ENCODE measurements at places on chromosomes 12 and 14.

DNA sequence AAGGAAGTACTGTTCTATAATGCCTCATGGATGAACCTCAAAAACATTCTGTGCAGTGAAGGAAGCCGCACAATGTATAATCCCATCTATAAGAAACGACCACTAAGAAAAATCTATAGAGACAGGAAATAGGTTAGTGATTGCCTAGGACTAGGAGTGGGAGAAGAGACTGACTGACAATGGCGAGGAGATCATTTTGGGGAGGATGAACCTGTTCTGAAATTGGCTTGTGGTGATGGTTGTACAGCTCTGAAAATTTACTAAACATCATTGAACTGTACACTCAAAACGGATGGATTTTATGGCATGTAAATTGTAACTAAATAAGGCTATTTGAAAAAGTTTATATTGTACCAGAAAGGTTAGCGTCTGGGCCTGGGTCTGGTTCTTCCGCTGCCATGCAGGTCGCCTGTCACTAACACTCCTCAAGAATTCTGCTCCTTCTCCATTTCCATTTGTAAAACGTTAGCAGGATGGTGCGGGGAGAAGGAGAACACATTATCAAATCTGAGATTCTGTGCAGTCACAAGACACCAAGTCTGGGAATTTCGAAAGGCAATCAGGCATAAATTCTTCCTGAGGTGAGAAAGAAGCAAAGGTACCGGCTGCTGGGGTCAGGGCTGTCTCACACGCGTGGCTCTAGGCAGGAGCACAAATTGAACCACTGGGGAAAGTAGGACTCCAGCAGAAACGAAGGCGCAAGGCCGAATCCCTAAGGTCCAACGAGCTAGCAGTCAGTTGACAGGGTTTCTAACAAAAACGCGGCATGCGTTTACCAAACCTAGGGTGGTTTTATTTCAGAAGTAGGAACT, 845 bp upstream of the COCH start:
- DNase-seq, result no peak

DNA sequence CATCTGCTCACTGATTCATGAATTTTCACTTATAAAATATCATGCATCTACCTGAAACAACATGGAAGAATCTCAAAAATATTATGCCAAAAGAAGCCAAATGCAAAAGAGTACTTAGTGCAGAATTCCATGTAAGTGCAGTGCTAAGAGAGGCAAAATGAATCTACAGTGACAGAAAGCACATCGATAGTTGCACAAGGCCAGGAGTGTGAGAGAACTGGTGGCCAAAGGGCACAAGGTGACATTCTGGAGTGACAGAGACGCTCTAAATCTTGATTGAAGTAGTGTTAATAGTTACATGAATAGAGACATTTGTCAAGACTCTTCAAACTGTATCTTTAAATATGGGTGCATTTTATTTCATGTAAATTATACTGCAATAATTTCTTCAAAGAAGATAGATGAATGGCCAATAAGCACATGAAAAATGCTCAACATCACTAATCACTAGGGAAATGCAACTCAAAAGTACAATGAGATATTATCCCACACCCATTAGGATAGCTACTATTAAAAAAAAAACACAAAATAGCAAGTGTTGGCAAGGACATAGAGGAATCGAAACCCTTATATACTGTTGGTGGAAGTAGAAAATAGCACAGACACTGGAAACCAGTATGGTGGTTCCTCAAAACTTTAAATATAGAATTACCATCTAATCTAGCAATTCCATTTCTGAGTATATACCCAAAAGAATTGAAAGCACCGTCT, 71.7 kb upstream of the KICS2 start:
- no peak for DNase-seq

- DNase-seq, result peak; percentile 6
Observed at GRCh38 chr12:39723831-39724230, 104.2 kb upstream of the ABCD2 start.

DNA sequence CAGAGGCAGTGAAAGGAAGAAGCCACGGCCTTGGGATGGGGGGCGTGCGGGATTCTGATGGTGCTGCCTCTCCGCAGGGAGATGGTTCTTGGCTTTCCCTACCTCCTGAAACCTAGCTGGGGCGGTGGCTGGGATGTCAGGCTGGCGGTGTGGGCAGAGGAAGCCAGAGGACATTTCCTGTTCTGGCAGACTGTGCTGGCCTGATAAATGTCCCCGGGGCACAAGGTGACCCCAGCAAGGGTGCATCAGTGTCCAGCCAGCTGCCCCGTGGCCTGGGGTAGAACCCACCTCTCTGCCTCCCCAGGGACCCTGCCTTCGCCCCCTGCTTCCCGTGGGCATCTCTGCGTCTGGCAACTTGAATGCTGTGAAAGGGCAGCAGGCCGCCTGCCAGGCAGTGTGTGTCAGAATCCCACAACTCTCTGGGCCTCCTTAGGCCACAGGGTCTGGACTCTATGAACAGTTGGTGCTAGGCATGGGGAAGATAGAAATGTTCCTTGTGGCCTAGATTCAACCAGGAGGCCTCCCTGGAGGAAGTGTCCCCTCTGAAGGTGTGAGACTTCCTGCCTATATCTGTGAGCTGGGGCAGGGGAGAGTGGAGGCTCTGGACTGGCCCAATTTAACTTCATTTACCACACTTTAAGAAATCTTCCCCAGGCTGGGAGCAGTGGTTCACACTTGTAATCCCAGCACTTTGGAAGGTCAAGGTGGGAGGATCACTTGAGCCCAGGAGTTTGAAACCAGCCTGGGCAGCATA, 4.9 kb downstream of the SH2B3 start:
- no peak for DNase-seq

GRCh38 chr14:23301288-23301968, 1.2 kb downstream of the PPP1R3E start:
- DNase-seq, result peak; percentile 98

GRCh38 chr12:131900397-131900796, 6.0 kb downstream of the ULK1 start:
- no peak for DNase-seq

DNA sequence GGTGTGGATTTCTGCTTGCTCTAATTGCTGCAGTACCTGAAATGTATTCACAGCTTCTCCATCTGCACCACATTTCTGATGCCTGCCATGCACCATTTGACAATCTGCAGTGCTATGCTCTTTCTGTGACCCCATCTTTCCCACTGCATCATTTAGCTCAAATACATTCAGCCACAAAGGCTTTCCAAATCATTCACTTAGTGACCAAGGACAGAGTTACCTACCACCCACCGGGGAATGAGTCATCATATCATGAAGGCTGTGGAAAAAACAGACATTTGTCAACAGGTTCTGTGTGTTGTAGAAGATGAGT, 465.5 kb upstream of the ATP2B1 start:
- DNase-seq, result no peak

DNA sequence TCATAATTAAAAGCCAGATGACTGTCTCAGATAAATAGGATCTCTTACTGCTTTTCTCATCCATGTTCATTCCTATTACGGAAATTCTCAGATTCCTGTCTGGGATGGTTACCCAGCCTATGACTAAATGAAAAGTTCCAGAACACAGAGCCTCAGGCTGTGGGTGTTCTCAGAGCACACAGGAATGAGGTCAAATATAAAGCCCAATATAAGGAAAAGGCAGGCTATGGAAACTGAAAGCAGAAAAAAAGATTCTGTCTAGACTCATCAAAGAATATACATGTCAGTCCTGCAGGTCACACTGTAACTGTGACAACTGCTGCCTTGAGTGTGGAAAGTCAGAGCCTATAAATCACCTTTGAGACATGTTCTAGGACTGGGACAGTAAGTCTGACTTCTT, 64.3 kb downstream of the DCAF5 start:
- DNase-seq, result peak; percentile 30

GRCh38 chr12:14845350-14845750, 2.0 kb upstream of the ART4 start:
- DNase-seq, result peak; percentile 61

DNA sequence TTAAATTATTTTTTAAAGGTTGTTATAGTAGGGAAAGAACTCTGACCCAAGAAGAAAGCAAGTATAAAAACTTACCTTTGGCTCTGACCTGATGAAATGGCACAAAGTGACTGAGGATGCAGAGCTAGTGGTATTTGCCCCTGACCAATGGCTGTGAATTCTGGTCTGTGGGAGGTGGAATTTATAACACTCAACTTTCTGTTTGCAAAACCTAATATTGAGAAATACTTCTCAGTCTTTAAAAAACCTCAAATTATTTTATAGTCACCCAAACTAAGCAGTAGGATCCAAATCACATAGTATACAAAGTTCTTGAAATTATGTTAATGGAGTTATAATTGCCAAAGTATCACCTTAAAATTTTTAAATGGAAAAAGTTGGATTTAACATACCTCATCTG, at the start of gene EPYC:
TSS of gene EPYC (minus strand) at position 101 of the 400 bp plus-strand sequence. CDS start 2,407 bp downstream, outside the sequence.
- no peak for DNase-seq

DNA sequence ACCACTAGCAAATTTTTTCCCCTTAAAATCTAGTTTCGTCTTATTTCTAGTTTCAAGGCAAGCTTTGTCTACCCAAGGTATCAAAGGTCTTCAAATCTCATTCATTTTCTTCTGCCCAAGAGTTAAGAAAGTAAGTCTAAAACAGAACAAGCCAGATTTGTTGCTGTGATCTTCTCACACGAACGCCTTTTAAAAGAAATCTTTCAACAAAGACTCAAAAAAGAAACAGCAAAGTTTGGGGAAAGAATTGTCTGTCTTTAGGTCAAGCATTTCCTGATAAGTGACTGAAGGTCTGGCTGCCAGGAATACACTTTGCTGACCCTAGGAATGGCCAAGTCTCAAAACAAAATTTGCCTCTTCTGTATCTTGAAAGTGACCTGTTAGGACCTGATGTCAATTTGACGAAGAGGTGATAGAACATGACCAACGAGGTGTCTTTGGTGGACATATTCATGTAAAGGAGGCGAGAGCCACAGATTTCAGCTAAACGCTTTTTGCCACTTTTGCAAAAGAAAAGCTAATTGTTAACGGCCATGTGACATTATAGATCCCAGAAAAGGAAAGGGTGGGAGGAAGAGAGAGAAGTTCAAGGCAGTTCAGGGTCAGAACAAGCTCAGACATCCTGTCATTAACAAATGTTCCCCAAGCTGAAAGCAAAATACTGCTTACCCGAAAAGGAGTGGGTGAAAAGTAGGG, 1.7 kb downstream of the CDK17 start:
- peak; percentile 63 for DNase-seq

- peak; percentile 3 for DNase-seq
Observed at GRCh38 chr14:59632381-59632780, 55.8 kb upstream of the CCDC175 start.

GRCh38 chr12:7571257-7571656, 67.7 kb upstream of the CD163 start:
- no peak for DNase-seq

- peak; percentile 98 for DNase-seq
Observed at GRCh38 chr12:115341442-115341841, 657.5 kb upstream of the TBX3 start.

- no peak for DNase-seq
Observed at GRCh38 chr14:55454264-55455002, 14.0 kb upstream of the TBPL2 start.

GRCh38 chr14:69684461-69685217, 73.2 kb downstream of the SUSD6 start:
- no peak for DNase-seq

DNA sequence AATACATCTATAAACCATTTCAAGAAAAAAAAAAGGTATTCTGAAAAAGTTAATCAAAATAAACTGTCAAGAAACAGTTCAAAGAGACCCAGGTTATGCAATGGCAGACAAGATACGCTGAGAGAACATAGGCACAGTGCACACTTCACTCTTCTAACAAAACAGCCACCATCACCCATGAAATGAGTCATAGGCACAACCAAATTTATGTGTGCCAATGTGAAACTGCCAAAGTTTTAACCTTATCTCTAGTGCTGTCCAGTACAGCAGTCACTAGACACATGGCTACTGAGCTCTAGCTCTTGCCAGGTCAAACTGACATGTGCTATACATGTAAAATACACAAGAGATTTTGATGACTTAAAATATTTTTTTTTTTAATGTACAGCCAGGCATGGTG, 1.4 kb downstream of the CEP128 start:
- DNase-seq, result no peak

DNA sequence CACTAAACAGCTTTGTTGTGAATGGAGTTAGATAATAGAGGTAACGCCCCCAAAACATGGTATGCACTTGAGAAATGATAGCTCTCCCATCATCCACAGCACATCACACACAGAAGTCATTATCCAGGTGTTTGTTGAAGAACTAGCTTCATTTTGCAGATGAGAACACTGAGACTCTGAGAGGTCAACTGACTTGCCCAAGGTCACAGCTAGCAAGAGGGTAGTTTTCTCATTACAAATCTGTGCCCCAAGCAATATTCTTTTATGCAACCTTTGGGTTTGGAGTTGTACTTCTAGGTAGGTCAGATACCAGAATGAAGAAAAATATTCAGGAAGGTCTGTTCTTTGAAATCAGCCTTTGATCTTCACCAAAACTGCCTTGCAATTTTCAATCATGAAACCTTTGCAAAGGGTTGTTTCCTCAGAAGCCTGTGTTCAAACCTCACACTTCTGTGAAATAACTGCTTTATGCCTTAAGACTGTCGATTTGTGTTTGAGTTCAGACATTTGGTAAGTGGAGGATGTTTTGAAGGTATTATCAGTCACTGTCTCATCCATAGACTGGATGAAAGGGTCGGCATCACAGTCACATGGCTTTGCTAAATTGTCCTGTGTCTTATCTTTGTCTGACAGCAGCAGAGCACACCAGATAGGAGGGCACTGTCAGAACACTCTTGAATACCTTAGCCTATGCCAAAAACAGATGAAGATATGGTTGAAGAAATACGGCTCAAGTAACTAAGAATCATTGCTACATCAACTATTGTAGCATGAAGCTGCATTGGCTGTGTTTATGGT, 233.2 kb upstream of the BTG1 start:
- no peak for DNase-seq

GRCh38 chr12:21884936-21885335, 56.3 kb downstream of the ABCC9 start:
- DNase-seq, result no peak

DNA sequence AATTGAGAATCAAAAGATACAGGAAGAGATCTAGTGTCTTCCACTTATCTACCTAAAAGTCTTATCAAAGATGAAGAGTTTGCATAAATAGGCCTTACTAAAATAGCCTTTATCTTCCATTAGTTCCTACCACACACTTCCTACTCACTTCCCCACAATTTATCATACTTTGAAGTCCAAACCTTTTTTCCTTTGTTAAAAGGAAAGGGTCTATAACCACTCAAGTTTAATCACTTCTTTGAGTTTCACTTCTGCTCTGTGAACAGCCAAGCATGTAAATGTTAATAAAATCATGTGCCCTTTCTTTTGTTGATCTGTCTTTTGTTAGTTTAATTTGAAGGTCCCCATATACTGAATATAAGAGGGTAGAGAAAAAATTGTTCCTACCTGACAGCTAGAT, 114.5 kb downstream of the PHLDA1 start:
- no peak for DNase-seq

GRCh38 chr12:44649693-44650092, 226.4 kb downstream of the NELL2 start:
- DNase-seq, result no peak

DNA sequence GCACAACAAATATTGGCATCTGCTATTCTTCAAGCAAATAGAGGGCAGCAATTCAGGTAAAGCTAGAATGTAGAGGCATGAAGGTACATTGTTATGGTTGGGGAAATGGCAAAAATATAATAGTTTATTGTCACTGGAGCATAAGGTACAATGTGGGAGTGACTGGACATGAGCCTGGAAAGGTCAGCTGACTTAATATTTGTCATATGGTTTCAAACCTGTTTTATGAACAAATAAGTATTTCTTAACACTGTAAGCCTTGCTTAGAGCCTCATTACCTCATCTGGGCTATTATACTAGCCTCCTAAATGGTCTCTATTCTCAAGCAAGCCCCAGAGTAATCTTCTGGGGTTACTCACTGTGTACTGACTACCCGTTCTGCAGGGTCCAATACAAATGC, 33.7 kb downstream of the FAM177A1 start:
- DNase-seq, result no peak
